HCT116 (cell line): ENCODE measurements at places on chromosomes 5 and 9.

GRCh38 chr9:84667571-84668195 is 1.8 kb upstream of the NTRK2 start:
- no peak for DNase-seq

DNA sequence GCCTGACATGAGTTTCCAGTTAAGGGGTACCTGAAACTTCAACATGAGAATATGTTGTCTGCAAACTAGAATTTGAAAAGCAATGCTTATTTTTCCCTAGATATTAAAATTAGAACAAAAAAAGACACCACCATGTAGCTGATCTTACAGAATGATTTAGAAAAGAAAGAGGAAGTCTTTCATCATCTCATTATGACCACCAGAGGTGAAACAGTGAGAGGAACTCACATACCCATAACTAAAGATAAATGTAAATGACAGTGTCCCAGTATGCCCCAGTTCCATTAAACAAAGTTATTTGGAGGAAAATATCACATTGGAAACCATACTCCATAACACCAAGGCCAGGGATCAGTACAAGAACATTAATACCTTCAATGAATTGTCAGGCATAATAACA is 6.9 kb downstream of the TAF7 start:
- DNase-seq: no peak

DNA sequence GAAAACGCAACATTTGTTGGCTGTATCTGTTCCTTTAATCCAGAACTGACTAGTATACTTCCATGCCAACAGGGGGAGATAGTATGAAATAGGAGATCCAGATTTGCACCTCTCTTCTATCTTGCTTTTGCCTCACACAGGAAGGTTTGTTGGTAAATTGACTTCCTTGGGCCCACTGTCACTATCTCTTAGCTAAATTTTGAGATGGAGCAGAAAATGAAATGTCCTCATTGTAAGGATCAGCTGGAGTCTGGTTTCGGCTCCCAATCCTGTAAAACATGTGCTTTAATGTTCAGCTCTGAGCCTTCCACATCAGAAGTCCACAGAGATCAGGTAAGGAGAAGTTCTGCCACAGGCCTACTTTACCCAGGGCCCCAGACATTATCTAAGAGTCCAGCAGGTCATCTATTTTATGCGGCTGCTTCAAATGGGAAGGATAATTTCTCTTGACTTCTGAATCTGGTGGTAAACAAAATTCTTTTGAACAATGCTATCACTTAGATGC is 176.8 kb downstream of the FER start:
- peak; percentile 52 for DNase-seq

GRCh38 chr9:136107155-136107952 is 11.3 kb downstream of the TMEM250 start:
- no peak for DNase-seq

GRCh38 chr5:55674340-55674739 is 37.8 kb downstream of the SLC38A9 start:
- DNase-seq: no peak

DNA sequence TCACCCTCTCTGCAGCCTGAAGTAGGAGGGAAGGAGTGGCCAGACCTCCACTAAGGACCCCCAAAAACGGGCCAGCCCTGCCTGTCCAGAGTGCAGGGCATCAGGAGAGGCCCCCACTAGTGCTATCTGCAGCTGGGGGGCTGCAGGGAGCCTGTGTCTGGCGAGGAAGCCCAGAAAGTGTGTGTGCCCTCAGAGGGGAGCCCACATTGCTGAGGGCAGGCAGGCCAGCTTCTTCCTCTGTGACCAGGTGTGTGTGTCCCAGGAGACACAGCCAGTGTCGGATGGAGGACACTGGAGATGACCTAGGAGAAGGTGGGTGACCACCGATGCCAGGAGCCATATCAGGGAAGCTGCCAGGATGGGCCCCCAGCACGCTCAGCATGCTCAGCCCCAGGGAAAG is 218.7 kb downstream of the IRX2 start:
- no peak for DNase-seq

DNA sequence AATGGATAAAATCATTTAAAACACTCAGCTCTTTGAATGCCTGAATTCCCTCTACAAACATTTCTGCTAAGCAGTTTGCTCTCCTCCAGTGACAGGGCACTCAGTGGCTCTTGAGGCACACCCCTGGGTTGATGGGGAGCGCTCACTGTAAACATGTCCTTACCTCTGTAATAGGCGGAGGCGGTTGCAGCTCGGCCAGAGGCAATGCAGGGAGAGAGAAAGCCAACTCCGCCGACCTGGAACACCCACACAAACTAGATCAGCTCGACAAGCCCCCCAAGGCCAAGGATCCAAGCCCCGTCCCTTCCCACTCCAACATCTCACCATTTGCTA is 329 bp downstream of the CDC23 start:
- no peak for DNase-seq

- DNase-seq: no peak
Measured at GRCh38 chr5:154214371-154215106, 24.0 kb downstream of the GALNT10 start.

DNA sequence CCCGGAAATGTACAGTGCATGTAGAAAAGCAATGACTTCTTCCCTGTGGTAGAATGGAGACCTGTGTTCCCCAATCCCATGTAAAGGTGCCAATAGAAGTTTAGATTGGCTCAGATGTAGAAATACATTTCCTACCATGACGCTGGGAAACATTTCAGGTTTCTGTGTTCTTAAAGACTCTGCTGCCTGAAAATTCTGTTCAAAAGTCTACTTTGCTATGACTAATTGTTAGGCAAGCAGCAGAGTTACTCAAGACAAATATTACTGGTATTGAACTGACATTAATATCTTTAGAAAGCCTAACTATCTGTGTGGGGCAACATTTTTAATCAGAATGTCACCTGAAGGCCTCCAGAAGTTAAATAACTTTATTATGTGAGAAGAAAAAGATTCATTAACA is 75.5 kb upstream of the ELL2 start:
- DNase-seq: no peak

DNA sequence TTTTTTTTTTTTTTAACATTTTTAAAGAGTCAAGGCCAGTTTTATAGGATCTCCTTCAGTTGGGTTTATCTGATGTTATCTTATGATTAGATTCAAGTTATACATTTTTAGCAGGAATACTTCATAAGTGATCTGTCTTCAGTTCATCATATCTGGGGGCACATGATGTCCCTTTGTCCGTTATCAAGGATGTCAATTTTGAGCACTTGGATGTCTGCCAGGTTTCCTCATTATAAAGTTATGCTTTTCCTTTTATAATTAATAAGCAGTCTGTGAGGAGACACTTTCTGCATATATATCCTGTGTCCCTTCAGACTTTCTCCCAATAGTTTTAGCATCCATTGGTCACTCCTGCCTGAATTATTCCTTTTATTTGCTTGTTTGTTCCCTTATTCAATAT is 11.8 kb downstream of the HDHD3 start:
- no peak for DNase-seq

GRCh38 chr9:38277601-38278200 is 114.8 kb upstream of the ALDH1B1 start:
- no peak for DNase-seq

GRCh38 chr9:95588724-95589588 is 72.2 kb upstream of the PTCH1 start:
- DNase-seq: no peak

GRCh38 chr9:116417464-116417863 is 263.9 kb downstream of the PAPPA start:
- DNase-seq: no peak

DNA sequence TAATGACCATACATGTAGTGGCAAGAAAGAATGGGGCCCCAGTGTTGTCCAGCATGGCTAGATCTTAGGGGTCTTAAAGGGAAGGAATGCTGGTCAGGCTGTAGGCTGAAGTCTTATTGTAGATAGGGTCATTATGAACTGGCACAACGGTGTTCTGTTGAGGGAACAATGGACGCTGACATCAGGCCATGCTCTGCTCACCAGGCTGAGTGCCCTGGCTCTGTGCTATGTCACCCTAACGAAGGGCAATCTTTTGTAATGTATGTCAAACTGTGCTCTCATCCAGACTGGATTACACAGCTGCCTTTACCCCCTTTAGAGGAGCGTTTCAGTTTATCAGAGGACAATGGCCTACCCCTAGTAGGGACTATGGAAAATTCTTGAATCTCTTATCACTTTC is 14.6 kb upstream of the ZNF608 start:
- no peak for DNase-seq

- DNase-seq: no peak
Measured at GRCh38 chr9:1128046-1128445, 77.9 kb downstream of the DMRT2 start.

DNA sequence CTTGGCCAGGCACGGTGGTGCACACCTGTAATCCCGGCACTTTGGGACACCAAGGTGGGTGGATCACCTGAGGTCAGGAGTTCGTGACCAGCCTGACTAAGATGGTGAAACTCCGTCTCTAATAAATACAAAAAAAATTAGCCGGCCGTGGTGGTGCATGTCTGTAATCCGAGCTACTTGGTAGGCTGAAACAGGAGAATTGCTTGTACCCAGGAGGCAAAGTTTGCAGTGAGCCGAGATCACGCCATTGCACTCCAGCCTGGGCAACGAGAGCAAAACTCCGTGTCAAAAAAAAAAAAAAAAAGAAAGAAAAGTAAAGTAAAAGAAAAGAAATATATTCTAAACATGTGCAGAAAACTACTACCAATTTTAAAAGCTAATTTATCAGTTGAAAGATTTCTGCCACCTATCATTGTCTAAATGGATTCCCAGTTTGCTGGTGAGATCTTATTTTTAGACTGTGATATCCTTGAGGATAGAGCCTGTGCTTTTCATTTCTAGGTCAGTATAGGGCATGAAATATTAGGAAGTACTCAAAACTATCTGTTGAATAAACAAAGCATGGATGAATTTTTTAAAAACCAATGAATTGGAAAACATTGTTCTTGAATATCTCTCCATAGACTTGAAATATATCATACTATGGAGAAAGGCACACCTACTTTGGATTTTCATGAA is 86.9 kb downstream of the NFIB start:
- no peak for DNase-seq

DNA sequence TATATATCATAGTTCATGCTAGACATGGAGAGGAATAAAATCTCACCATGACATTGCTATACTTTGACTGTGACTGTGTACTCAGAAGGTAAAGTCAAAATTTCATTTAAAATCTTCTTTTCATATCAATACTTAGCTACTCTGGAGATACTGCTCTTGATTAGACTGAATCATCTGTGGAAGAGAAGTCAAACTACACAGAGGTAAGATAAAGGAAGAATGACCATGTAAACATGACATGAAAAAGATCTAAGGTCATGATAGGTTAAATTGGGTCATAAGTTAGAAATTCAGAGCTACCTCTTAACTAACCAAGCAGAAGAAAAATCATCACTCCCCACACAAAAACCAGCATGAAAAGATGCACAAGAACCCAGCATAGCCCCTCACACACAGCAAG is 44.8 kb upstream of the RLN1 start:
- no peak for DNase-seq

DNA sequence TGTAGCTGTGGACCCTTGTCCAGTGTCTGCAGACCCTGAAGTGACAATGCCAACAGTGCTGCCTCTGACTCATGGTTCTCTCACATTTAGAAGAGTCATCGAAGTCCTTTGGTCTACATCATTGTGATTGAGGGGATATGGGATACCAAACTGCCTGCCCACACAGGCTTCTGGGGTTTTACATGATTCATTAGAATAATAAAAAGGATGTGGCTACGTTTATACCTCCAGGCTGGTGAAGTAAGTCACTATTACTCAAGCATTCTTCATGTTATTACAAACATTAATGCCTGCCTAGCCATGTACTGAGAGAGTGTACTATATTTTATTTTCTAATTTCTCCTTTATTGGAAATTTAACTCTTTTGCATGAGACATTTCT is 365.7 kb downstream of the SPATA31D1 start:
- no peak for DNase-seq

DNA sequence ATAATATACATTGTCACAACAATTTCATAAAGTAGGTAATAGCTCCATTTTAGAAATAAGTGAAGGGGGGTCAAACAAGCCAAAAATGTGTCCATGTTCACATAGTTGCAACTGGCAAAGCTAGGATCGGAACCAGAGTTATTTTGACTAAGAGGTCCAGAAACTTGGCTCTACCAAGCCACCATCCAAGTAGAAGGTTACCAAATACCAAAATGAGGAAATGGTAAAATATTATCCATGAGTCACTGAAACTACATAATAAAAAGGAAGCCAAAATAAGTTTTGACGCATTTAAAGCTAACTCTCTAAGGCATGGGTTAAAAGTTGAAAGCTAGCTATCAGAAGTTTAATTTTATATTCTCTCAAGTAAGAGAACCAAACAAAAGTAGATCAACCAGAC is 886.9 kb upstream of the DMAC1 start:
- no peak for DNase-seq

GRCh38 chr5:142688281-142688989 is 2.5 kb upstream of the FGF1 start:
- no peak for DNase-seq

DNA sequence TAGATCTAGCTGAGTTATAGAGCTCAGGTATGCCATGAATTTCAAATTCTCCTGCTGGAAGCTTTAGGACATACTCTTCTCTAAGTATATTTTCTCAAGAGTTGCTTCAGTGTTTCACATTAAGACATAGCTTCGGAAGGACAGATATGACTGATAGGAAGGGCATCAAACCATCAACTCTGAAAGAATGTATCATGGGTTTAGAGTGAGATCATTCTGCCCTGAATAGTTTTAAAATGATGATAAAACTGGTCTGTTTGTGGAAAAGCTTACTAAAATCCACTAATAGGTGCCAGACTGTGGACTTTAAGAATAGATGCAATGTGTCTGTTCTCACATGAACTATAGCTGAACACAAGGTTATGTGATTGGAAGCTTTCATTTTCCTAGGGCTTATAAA is 8.4 kb downstream of the SPEF2 start:
- no peak for DNase-seq

DNA sequence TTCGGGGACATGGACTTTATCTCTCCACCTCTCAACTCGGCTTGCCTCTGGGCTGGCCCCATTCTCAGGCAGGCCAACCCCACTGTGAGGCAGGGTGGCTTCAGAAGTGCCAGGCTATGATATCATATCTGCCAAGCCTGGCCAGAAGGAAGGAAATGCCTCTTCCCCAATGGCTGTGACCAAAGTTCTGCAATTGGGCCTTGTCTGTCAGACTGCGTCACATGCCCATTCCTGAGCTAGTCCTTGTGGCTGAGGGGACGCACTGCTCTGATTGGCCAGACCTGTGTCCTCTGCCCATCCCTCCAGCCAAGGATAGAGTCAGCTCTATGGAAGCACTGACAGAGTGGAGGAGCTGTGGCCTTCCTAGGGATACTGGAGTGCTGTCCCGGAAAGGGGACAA is 11.9 kb downstream of the SMIM23 start:
- no peak for DNase-seq
